ENCODE measurements at places on chromosomes 5 and 9.

- no peak for ATAC-seq
These were observed 80.9 kb downstream of the PRR16 start for GRCh38 chr5:120545007-120545406.

DNA sequence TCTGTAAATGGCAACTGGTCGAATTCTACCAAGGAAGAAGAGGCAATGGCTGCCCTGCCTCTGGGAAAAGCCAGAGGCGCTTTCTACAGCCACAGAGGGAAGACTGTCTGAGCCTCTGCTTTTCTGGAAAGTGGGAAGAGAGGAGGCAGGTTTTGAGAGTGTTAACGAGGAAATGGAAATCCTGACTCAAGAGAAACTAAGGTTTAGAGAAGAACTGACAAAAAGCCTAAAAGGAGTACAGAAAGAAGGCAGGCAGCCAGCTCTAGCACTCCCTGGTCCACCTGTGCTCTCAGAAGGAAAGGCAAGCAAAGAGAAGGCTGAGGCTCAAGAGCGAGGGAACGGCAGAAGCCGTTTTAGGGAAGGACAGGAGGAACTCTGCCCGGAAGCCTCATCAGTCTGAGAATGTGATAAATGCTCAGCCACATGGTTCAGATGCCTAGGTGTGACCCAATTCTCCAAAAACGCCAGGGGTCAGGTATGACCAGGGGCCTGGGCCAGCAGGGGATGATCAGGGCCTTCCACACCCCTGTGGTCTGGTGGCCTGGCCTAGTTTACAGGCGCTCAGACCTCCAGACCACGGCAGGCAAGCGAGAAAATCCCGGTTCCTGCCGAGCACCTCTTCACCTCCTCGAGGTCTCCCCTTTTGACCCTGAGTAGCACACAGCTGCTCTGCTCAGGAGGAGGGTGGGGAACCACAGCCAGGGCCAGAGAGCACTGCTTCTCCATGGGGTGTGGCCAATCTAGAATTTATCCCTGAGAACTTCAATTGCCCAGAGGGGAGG is 79.9 kb upstream of the FBXW11 start:
- no peak for ATAC-seq

DNA sequence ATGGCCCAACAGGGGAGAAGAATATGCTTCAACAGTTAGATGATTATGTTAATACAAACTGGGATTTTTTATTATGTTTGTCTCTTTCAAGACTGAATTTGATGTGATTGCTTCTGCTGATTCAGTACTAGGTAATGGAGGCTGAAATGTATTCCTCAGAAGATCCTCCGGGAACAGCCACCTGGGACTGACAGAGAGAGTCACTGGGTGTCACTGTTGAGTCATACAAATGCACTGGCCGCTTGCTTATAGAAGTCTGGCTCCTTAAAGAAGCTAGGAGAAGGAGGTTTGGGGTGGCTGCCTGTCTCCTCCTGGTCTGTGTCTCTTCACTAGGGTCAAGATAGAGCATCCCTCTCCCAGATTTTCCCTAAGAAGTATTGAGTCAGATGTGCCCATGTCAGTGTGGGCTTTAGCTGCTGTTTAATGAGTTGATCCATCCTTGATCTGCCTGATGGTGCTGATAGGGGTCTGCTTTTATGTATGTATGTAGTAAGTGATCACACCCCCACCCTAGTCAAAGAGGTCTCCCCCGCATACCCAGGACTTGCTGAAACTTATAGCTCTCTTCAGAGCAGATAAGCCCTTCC is 773.4 kb downstream of the BRINP1 start:
- ATAC-seq: no peak

- peak; percentile 62 for ATAC-seq
These were observed 202.0 kb downstream of the AUH start for GRCh38 chr9:91159664-91160121.

Measured in gastroesophageal sphincter (tissue), 4 donors.